ENCODE measurements at places on chromosomes 6 and 20.

DNA sequence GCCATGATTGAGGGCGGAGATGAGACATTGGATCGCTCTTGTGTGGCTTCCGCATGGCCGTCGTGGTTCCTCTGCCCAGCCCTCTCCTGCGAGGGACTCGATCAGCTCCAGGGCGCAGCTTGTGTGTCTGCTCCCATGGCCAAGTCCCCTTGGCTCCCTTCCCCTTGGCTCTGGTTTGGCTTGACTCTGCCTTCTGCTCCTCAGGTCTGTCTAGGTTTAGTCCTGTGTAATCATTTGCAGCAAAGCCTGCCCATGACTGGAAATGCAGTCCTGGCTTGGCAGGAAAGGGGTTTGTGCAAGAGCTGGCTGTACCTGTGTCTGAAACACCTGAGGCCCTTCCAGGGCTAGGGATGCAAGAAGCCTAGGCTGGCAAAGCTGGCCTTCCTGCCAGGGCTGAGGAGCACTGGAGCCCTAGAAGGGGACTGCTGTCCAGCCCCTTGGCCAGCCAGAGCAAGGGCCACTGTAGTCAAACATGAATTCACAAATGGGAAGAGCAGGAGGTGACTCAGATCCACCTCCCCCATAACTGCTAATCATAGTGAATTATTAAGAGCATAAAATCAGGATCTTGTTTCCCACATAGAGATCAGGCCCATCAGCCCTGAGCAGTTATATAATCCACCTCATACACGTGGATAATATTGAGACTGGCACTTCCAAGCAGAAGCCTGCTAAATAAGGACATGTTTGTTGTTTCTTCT lies 196.8 kb downstream of the FARS2 start:
- no peak for DNase-seq

DNA sequence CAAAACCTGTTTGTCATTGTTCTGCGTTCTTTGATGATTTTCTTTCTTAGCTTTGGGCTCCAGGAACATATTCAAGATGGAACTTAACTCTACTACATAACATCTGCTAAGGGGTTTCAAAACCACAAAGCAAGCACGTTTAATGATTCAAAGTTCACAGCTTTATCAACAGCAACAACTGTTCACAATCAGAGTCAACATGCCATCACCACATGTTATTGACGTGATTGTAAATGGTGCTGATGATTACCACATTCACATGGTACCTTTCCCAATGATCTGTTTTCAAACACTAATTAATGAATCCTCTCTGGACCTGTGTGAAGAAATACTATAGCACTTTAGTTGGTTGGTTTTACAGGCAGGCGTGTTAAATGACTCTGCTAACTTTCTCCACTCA lies 180.6 kb upstream of the CEP162 start:
- DNase-seq = no peak

DNA sequence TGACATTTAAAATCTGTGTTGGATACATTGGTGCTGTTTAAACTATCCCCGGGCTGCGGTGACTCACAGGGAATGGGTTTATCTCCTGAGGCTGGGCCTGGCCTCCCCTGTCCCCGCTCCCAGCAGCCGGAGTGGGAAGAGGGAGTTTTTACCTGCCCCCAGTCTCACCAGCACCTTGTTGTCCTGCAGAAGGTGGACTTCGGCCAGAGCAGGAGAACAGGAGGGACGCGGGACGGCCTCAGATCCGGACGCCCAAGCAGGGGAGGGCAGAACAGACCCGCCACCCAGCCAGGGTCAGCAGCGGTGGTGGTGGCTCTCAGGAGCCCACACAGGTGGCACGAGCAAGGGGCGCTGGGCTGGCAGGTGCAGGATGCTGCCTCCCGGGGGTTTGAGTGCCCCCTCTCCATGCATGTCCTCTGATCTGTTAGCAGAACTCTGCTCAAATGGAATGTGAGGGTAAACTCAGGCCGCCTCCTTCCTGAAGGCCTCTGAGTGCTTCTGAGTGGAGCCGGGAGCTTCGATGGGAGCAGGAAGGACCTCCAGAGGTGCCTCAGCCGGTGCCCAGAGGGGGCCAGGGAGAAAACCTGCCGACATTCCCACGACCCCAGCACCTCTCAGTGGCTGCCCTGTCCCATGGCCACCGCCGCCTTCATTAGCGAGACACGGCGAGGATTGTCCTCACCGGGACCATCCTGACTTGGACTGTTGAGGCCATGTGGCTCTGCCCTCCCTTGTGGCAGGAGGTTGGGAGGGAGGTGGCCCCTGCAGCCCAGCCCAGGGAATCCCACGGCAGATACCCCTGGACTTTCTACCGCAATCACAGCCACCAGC lies 43.4 kb upstream of the MRGBP start:
- DNase-seq = no peak

GRCh38 chr20:15205719-15206118 lies 868.3 kb upstream of the FLRT3 start:
- DNase-seq = no peak

DNA sequence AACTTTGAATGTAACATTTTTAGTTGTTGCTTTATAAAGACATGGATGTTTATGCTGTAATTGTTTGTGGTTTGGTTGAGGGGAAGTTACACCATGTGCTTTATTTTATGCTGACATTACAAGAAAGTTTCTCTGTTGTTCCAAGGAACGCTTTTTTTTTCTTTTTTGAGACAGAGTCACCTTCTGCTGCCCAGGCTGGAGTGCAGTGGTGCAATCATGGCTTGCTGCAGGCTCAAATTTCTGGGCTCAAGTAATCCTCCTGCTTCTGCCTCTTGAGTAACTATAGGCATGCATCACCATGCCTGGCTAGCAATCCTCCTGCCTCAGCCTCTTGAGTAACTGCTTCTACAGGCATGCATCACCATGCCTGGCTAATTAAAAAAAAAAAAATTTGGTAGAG lies 21.0 kb upstream of the IFNGR1 start:
- no peak for DNase-seq

DNA sequence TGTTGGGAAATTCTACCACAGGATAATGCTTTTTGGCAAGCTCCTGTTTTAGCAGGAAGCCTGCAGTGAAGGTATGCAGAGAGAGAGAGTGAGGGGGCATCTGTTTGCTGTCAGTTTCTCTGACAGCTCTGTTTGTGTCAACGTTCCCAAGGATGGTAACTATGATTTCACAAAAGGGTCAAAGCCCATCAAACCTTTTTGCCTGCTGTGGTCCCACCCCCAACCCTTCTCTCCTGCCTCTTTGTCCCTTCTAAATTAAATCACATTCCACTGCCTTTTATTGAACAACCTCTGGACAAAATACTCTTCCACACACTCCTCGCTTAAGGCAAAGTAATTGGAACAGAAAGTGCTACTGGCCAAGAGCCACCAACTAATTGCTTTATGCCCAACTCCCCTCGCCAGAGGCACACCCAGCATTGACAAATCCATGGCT lies 128.3 kb downstream of the TSHZ2 start:
- DNase-seq = peak; percentile 18

DNA sequence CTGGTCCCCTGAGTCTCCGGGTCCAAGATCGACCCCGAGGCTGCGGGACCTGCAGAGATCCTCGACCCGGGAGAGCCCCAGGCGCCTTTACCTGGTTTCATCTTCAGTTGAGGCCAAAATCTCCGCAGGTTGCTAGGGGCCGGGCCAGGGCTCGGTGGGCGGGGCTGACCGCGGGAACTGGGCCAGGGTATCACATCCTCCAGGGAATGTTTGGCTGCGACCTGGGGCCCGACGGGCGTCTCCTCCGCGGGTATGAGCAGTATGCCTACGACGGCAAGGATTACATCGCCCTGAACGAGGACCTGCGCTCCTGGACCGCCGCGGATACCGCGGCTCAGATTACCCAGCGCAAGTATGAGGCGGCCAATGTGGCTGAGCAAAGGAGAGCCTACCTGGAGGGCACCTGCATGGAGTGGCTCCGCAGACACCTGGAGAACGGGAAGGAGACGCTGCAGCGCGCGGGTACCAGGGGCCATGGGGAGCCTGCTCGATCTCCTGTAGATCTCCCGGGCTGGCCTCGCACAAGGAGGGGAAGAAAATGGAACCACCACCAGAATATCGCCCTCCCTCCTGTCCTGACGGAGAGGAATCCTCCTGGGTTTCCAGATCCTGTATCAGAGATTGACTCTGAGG lies 53.8 kb upstream of the POLR1H start:
- DNase-seq = no peak

DNA sequence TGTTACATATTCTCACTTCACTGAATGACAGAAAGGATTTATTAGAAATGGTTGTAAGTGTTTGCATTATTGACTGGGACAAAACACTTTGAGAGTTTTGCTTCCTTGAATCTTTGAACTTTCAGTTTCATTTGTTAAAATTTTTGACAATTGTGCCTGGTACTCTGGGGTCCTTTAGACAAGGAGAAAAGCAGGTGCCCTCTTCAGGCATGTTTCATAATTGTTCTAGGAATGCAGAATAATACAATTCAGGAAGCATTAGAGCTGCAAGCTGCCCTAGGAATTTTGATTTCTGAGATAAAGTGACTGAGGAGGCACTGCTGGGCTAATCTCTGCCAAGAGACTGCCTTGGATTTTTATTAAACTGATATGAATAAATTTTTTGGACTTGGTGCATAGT lies 49.7 kb downstream of the TOP1 start:
- DNase-seq = peak; percentile 53

- no peak for DNase-seq
These were observed 77.2 kb upstream of the ECI2 start for GRCh38 chr6:4212588-4212987.

GRCh38 chr6:93787841-93788240 lies 368.5 kb upstream of the EPHA7 start:
- no peak for DNase-seq

DNA sequence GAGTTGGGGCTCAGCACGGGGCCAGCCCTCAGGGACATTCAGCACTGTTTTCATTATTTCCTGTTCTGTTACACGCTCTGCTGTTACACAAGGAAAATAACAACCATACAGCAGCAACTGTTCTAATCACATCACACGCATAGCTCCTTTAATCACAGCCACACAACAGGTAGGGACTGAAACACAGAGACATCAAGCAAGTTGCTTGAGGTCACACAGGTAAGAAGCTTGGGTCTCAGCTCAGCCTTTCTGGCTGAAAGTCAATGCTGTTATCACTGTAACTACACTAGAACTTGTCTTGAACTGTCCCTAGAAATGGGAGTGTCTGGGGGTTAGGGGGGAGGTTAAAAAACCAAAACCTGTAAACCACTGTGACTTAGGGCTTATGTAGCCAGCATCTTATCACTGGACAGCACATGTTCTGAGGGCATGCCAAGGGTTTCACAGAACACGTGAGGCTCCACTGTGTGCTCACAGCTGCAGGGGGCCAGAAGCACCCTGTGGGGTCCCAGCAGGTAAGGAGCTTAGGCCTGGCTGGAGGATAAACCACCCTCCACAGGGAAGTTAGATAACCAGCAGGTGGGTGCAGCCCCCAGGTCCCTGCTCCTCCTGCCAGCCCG lies 146.0 kb downstream of the EYA2 start:
- DNase-seq = no peak

DNA sequence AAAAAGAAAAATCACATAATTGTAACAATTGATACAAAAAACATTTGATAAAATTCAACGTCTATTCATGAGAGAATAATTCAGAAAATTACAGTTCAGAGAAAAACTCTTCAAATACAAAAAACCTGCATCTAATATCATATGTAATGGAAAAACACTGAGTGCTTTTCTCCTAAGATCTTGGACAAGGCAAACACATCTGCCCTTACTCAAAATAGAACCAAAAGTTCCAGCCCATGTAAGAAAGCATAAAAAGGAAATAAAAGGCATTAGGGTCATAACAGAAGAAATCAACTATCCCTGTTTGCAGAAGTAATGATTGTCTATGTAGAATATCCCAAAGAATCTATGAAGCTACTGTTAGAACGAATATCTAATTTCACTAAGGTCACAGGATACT lies 721.4 kb downstream of the RFPL4B start:
- no peak for DNase-seq

GRCh38 chr20:25065072-25065624 lies 7.2 kb upstream of the ACSS1 start:
- no peak for DNase-seq

- no peak for DNase-seq
These were observed 38.6 kb downstream of the SMLR1 start for GRCh38 chr6:130865793-130866192.

GRCh38 chr6:159098636-159099106 lies 53.9 kb upstream of the TAGAP start:
- no peak for DNase-seq

GRCh38 chr6:79762370-79762769 lies 131.2 kb downstream of the SH3BGRL2 start:
- DNase-seq = no peak

GRCh38 chr6:73537677-73538076 lies 16.8 kb upstream of the EEF1A1 start:
- no peak for DNase-seq

DNA sequence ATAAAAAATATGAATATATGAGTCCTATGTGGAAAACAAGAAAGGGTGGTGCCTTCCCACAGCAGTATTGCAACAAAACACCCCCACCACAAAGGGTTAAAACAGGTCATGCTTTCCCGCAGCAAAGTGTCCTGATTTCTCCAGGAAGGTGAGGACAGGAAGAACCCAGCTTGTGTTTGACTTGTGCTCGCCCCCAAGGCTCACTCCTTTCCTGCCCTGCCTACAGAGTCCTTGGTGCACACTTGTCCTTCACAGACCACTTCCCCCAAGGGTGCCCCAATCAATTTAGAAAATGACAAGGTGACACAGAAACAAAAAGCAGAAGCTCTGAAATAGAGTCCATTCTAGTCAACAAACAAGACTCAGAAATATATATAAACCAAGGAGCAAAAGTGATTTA lies 237.4 kb downstream of the PTPRK start:
- DNase-seq = no peak

DNA sequence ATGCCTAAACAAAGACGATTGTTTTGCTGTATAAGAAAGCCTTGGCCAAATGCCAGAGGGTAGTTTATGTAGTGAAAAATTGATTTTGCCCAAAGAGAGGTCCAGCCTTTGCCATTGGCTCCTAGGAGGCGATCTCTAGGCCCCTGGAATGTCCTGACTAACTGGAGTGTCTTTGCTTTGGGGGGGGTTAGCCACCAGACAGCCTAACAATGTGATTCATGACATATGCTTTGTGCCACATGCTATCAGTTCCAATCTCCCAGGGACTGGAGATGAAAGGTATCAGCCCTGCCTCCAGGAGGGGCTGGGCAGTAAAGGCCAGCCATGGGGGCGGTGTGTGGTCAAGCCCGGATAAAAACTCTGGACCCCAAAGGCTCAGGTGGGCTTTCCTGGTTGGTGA lies 32.7 kb upstream of the TUBB2A start:
- DNase-seq = no peak

- DNase-seq = no peak
These were observed 189.2 kb upstream of the PLCB4 start for GRCh38 chr20:8879669-8880068.
